Prostate gland (tissue), 2 donors: ENCODE measurements at places on chromosomes 16 and 17.

- DNase-seq = no peak
Observed at GRCh38 chr17:61695779-61696337, 104.8 kb upstream of the NACA2 start.

DNA sequence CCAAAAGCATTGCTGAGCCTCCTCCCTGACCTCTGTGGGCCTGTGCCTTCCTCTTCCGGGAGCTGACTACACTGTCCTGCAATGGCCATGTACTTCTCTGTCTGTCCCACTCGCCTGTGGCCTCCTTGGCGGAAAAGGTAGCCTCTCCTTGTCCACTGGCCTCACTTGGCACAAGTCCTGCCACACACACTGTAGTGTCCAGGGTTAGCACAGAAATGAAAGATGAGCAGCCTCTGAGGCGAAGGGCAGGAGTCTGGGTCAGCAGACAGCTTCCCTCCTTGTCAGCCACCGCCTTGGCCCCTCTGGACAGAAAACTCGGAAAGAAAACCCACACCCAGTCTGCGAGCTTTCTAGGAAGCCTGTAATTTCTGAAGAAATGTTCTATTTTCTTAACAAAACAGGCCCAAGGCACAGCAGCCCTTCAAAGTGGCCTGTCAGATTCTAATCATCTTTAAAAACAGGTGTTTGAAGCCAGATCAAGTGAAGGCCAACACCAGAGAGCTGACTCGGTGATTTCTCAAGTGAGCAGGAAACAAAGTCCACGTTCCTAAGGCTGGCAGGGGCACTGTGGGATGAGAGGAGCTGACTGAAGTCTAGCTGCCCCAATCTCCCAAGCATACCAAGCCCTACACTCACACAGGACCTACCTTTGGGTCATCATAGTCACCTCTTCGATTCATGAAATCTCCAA is 67.2 kb downstream of the GTF3C1 start:
- no peak for DNase-seq

DNA sequence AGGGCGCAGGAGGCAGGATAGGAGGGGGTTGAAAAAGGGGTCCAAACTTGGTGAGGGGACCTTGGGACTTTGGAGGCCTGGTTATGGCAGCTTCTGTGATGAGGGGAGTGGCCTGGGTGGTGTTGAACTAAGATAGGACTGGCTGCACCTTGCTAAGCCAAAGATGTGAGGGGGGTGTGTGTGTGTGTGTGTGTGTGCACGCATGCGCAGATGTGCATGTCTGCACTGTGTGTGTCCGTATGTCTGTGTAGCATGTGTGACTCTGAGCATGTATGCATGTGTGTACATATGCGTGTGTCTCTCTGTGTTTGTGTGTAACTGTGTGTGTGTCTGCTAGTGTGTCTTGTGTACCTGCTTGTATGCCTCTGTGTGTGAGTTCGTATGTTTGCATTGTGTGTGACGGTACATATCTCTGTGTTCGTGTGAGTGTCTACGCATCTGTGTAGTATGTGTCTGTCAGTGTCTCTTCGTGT is 4.1 kb downstream of the SLC16A5 start:
- DNase-seq = no peak

DNA sequence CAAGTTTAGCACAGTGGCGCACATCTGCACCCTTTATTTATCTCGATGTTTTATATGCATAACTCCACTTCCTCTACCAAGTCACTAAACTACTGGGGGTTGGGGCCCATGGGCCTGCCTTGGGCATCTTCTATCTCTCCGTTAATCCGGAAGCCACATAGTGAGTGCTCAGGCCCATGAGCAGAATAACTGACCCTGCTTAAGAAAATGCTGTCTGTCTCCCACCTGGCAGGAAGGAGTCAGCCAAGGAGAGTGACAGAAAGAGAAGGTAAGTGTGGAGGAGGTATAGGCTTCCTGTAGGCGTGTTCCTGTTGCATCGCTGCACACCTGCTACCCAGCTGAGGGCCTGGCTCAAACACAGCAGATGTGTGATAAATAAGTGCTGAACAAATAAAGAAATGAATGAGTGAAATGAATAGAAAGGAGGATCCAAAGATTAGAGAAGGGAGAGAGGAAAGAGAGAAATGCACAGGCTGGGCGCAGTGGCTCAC is 320.1 kb downstream of the SLC39A11 start:
- DNase-seq = no peak

DNA sequence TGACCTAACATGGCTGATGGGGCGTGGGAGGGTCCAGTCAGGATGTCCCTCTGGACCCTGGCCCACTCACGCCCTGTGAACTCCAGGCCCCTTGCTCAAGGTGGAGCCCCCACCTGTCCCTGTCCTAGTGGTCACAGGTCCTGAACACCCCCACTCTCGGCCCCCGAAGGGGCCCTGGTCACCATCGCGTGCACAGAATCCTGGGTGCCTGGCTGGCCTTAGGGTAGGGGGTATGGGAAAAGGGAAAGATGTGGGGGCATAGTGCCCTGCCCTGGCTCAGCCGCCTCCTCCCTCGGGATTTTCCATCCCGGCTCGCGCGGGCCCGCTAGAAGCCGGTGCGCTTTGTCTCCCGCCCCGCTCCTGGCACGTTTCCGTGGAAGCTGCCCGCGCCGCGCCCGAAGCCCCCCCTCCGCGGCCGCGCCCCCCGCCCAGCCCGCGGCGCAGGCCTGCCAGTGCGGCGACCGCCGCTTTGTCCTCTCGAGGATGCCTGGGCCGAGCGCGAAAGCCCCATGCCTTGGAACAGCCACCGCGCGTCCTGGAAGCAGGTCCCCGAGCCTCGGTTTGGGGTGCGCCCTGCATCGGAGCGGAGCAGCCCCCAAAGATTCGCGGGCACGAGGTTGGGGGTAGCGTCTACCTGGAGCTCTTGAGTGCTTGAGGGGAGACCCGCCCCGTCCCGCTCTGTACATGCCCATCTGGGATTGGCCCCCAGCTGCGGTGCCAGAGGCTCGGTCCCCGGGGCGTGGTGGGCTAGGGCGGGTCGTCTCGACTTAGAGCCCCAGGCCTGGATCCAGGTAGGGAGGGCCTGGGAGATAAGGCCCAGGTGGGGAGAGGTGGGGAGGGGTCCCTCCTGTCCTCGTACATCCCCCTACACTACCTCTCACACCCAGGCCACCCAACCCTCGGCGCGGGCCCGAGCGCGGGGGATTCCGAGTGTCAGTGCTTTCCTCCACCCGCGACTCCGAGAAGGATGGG is 1.3 kb downstream of the SMPD3 start:
- no peak for DNase-seq

GRCh38 chr17:31433091-31433790 is 41.8 kb downstream of the RAB11FIP4 start:
- no peak for DNase-seq

GRCh38 chr17:58643147-58643546 is 48.7 kb downstream of the TEX14 start:
- DNase-seq = no peak

- DNase-seq = no peak
Observed at GRCh38 chr16:51524555-51525373, 373.7 kb upstream of the SALL1 start.

- no peak for DNase-seq
Observed at GRCh38 chr16:11280616-11281522, at the start of gene PRM1. Gene PRM1, minus strand, starts transcription at chr16:11281330. Its CDS starts 92 bp downstream, at chr16:11281238.

DNA sequence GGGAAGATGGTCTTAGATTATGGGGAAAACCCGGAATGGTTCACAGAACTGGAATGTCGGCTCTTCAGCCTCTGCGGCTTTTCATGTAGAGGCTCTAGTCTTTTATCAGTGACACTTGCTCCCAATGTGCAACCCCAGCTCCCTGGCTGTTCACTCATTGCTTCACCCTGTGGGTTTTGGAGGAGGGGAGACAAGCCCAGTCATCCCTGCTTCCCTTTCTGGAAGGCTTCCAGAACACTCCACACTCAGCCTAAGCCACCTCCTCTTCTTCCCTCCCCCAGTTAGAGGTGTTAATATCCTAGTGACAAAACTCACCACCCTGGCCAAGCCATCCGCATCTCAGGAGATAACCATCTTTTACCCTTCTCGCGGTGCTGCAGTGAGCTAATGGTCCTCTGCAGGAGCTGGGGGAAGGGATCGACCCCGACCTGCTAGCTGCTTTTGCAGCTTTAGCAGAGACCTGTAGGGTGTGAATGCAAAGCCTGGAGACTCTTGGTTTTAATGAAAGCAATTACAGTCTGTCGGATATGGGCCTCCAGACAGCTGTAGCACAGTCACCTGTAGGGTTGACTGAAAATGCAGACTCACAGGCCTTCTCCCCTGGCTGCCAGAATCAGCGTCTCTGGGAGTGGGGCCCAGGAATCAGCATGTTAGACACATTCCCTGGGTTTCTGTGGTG is 24.3 kb upstream of the LASP1NB start:
- no peak for DNase-seq

- DNase-seq = peak; percentile 10
Observed at GRCh38 chr17:40953881-40954280, 12.9 kb downstream of the KRT39 start.

GRCh38 chr17:7217113-7217987 is 2.3 kb downstream of the DLG4 start:
- DNase-seq = no peak

DNA sequence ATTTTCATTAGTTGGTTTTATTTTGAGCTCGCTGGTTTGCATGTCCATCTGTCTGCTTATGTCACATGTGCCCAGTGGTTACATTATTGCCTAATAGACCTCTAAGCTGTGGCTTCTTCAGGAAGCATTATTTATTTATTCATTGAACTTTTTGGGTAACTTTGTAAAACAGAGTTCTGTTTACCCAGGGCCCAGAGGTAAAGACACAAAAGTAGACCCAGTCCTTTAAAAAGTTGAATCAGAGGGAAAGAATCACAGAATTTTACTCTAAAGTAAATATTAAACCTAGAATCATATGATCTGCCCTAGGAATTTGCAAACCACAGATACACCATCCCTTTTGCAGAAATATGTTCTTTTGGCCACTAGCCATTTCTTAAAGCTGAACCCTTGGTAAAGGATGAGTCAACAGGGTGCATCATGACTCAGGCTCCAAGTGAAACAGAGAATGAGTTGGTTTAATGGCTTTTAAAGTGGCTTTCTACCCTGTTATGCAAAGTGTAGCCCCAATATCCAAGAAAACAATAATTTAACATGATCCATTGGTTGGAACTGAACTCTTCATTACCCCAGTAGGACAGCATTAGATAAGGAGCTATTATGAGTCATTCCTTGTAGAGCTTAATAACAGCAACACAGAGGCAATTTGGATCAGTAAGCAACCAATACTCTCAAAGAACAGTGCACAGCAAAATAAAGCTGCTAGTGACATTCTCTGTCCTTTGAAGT is 236.3 kb downstream of the KCNJ2 start:
- no peak for DNase-seq

DNA sequence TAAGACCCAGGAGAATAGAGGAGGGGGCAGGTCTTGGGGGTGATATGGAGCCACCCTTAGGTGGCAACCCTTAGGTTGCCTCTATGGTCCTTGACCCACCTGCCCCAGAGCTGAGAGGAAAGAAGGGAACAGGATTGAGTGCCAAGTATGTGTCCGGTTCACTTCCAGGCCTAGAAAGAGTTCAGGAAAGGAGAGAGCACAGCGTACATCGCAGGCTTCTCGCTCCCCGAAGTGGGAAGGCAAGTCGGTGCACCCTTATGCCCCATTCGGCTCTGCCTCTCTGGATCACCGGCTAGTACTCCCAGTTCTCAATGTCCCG is 631 bp downstream of the SP6 start:
- DNase-seq = no peak

GRCh38 chr16:1812732-1813163 is 13.9 kb downstream of the HAGH start:
- peak; percentile 84 for DNase-seq

DNA sequence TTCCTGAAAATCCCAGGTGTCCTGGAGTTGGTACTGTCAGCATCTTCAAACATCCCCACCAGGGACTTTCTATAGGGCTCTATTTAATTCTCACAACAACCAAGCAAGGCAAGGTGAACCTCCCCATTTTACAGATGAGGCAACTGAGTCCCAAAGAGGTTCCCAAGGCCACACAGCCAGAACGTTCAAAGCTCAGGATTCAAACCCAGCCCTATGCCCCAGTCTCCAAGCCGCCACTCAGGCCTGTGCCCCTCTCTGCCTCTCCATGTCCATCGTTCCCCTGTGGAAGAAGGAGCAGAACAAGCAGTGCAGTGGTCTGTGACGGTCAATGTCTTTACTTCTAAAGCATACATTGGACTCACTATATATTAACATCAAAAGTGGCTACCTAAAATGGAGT is 6.1 kb downstream of the ZNF319 start:
- no peak for DNase-seq

GRCh38 chr16:52572656-52573055 is 25.7 kb upstream of the TOX3 start:
- no peak for DNase-seq

GRCh38 chr17:27520491-27521185 is 64.4 kb downstream of the KSR1 start:
- no peak for DNase-seq

DNA sequence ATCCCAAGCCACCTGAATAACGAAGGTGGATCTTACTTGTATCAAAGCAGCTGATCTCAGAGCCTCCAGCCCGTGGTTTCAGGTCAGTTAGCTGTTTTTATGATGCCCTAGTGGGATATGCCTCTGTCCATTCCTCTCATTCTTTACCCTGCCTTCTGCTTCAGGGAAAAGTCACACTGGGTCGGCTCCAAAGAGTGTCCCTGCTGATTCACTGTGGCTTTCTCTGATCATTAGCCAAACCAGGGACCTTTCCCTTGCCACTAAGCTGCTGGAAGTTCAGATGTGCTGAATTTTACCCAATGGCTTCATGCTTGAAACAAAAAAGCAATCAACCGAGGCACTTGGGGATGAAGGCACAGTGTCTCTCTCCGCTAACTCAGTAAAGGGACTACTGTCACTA is 170.2 kb upstream of the SALL1 start:
- DNase-seq = no peak
